Body of pancreas (tissue), 4 donors: ENCODE measurements at places on chromosomes 2 and 18. TPM values are rescaled to one million over a fixed set of nuclear protein-coding genes. Genes with fewer than 3 reads are reported as not detected.

DNA sequence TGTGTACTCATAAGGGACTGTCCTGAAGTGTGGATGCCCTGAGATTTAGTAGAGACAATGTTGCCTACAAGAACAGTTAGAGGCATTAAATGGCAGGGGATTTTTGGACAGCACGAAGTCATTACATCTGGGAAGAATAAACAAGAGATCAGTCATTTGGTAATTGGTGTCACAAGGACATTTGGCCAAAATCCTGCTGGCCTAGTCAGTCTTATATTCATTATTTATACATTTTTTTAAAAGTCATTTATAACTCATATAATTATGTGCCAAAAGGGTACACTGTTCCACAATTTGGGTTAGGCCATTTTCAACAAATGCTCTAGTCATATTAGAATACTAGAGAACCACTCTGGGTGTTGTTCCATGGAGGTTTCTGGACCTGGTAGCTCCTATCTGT, 104.7 kb downstream of the LRATD1 start:
- no peak for DNase-seq

GRCh38 chr2:144593803-144594202, 73.9 kb upstream of the ZEB2 start:
- no peak for DNase-seq

GRCh38 chr2:207819839-207820784, 50.4 kb upstream of the FZD5 start:
- DNase-seq = peak; percentile 80

GRCh38 chr2:10448576-10449485, 704 bp upstream of the ODC1 start:
- peak; percentile 93 for DNase-seq

- DNase-seq = no peak
Measured at GRCh38 chr2:240156435-240157146, 16.1 kb upstream of the OTOS start.

GRCh38 chr2:134272806-134273205, 18.9 kb downstream of the MGAT5 start:
- DNase-seq = no peak

DNA sequence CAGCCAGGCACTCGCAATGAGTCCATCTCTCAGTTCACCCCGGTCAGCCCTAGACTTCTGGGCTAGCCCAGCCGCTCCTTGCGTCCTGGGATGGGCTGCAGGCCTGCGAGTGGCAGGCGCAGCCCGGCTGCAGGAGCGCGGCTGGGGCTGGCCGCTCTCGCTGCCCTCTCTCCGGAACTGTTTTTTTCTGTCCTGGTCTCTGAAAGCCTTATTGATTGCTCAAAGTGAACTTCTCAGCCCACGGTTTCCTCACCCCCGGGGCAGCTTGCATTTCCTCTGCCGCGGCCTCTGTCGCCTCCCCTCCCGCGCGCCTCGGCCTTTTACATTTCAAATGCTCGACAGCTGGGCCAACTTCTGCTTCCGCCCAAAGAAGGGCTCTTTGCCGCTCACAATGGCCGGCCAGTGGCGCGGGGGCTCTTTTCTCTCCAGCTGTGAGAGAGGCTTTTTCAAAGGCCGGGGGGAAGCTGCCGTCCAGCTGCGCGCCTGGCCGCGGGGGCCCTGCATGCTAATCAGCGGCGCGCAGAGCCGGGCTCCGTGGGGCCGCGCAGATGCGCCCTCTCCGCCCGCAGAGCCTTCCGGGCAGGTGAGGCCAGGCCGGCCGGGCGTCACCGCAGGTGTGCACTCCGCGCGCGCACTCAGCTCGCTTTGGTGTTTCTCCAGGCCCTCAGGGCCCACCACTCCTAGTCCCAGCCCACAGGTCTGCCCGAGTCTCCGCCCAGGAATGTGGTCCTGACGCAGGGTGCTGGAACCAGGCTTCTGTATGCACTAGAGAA, 513.8 kb downstream of the RNF144A start:
- DNase-seq = peak; percentile 41

- no peak for DNase-seq
Measured at GRCh38 chr2:191721331-191721730, 43.4 kb downstream of the NABP1 start.

DNA sequence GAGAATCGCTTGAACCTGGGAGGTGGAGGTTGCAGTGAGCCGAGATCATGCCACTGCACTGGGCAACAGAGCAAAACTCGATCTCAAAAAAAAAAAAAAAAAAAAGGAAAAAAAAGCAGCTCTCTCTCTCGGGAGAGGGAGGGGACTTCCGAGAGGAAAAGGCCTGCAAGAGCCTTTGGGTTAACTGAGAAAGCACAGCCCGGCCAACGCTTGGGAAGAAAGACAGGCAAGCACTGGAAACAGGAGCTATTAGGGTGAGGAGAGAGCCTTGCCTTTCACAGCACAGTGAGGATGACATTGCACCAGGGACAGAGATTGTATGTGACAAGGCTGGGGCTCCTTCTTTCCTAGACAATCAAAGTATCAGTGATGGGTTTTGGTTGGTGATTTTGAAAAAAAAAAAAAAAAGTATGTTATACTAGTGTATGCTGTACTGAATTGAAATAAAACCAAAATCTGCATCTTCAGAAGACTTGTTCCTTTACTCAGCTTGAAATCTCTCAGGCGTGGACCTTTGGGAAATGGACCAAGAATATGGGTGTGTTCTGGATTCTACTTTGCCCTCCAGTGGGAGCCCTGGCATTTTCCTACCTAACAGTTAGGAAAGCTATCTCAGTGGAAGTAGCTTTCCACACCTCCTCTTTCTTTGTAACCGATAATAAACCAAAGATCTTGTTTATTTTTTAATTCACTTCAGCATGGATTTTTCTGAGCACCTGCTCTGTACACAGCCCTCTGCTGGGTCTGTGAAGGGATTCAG, 16.7 kb downstream of the SRSF7 start:
- DNase-seq = no peak

DNA sequence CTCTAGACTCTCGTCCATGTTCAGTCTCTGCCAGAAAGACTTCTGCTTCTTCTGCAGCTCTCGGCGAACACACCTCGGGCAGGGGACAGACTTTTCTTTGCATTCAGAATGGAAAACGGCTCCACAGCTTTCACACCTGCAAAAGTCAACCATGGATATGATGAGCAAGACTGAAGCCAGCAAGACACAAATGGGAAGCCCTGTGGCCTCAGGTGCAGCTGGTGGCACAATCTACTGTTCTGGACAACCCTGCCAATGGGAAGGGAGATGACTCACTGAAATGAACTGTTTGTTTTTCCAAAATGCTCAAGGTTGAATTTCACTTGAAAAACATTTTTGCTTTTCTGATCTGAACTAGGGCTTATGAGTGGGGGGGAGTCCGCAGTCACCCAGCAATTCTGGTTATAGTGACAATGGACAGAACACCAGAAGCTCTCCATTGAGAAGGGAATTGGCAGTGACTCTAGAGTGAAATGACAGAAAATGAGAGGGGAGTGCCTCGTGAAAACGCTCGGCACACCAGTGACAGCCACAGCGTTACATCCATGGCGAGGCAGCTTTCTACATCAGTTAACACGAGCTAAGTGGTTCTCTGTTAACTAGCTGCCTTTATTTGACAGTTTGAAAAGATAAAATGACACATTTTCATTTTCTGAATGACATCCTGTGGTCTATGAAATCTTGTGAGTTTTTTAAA, 58.8 kb upstream of the FZD5 start:
- peak; percentile 50 for DNase-seq

GRCh38 chr18:63249771-63250170, 69.8 kb downstream of the BCL2 start:
- no peak for DNase-seq

- no peak for DNase-seq
Measured at GRCh38 chr2:15580451-15580850, 11.2 kb upstream of the DDX1 start.

GRCh38 chr2:219125225-219125885, 35.3 kb downstream of the NHEJ1 start:
- no peak for DNase-seq

GRCh38 chr2:14148216-14148615, 484.3 kb upstream of the LRATD1 start:
- DNase-seq = no peak

- DNase-seq = peak; percentile 59
Measured at GRCh38 chr2:27954771-27955383, 64.3 kb downstream of the BABAM2 start.

DNA sequence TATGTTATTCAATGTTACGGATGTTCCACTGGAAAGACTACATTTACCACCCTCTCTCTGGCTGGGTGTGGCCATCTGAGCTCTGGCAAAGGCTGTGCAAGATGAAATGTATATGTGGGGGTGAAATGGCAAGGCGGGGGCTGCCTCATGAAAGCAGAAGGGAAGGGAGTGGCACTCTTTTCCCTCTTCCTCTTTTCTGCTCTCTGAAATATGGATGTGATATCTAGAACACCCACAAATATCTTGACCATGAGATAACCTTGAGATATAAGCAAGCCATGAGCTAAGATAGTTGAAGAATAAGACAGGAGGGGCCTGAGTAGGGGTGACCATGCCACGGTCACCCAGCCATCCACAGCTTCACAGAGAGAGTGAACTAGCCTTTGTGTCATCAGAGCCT, 367.8 kb upstream of the ID2 start:
- DNase-seq = peak; percentile 34

GRCh38 chr18:74292541-74292858, 737 bp upstream of the CYB5A start:
- DNase-seq = no peak

- DNase-seq = peak; percentile 48
Measured at GRCh38 chr2:101150306-101151145, 656 bp downstream of the TBC1D8 start.

DNA sequence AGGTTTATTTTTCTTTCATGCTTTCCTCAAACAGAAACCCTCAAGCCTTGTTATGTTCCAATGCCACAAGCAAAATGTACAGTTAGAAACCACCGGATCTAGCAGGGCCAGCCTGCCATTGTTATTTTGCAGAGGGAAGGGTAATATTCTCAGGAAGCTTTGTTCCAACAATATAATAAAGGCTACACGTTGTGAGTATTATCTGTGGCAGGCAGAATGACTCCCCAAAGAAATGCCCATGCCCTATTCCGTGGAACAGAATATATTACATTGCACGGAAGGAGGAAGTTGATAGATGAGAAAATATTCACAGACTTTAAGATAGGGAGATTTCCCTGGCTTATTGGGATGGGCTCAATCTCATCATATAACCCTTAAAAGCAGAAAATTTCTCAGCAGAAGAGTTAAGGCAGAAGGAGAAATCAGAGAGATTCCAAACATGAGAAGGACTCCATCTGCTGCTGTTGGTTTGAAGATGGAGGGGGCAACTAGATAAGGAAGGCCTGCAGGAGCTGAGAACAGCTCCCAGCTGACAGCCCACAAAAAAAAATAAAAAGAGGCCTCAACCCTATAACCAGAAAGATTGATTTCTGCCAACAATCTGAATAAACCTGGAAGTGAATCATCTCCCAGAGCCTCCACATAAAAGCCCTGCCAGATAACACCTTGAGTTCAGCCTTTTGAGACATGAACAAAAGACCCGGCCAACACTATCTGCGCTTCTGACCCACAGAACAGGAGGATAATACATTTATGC, 466.6 kb downstream of the LPIN1 start:
- no peak for DNase-seq

DNA sequence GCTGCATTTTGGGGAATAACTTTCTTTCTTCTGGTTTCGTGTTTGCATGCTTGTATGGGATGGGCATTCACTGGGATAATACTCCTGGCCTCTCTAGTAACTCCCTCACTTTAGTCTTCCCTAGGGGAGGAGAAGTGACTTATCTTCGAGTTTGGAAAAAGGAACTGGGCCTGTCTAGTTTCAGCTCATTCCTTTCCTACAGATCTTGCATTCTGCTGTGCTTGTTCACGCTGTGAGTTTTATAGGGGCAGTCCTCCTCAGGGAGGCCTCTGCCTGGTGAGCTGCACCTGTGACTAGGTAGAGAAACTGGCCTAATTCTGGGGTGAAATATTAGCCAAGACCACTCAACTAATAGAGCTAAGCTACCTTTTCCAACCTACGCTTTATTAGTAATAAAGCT, 50.9 kb downstream of the PHLPP1 start:
- DNase-seq = no peak

GRCh38 chr2:6877402-6878304, at the start of gene RSAD2:
RSAD2 (plus strand) TSS chr2:6877777; CDS start chr2:6877801, 24 bp downstream.
- DNase-seq = peak; percentile 58

Gene CHRNG
- total RNA-seq = not detected

Gene SALL3
- not detected for total RNA-seq

Gene DUSP19
- 1.6 TPM for total RNA-seq

Gene ENOSF1
- 62.3 TPM for total RNA-seq

Gene LCT
- not detected for total RNA-seq

Gene SLC19A3
- total RNA-seq = 23.4 TPM

Gene DOCK10
- total RNA-seq = 3.4 TPM

Gene GAREM1
- total RNA-seq = 16.1 TPM

Gene CLIP4
- total RNA-seq = 17.5 TPM

Gene GDF7
- total RNA-seq = 2.0 TPM

Gene ABHD1
- total RNA-seq = not detected

Gene NT5DC4
- total RNA-seq = not detected

Gene EML6
- total RNA-seq = 2.3 TPM

Gene CARF
- total RNA-seq = 2.6 TPM

Gene BOK
- total RNA-seq = 33.2 TPM
